ENCODE measurements at places on chromosomes 1 and 21. TPM values are rescaled to one million over a fixed set of nuclear protein-coding genes. Genes with fewer than 3 reads are reported as not detected.

DNA sequence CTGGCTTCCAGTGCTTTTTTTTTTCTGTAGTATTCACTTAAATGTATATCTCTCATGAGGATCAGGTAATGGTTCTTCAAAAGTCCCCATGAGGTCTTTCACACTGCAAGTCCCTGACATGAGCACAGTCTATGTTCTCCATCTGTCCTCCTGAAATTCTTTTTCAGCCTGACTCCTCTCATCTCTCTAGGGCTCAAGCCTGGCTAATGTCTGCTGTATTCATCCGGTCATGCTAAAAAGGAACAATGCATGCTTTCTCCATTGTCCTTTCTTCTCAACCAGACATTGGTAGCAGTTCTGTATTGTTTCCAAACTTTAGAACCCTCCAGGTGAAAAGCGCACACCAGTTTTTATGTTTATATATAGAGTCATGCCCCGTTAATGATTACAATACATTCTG is 368.3 kb upstream of the OLFM3 start:
- H3K36me3 ChIP-seq: no peaks in the 10 kb centered on the region
- no peak overlapping the region for H3K27ac ChIP-seq
- no peak for DNase-seq
- no peak overlapping the region for H3K4me3 ChIP-seq
- H3K4me1 ChIP-seq: no peaks in the 10 kb centered on the region

DNA sequence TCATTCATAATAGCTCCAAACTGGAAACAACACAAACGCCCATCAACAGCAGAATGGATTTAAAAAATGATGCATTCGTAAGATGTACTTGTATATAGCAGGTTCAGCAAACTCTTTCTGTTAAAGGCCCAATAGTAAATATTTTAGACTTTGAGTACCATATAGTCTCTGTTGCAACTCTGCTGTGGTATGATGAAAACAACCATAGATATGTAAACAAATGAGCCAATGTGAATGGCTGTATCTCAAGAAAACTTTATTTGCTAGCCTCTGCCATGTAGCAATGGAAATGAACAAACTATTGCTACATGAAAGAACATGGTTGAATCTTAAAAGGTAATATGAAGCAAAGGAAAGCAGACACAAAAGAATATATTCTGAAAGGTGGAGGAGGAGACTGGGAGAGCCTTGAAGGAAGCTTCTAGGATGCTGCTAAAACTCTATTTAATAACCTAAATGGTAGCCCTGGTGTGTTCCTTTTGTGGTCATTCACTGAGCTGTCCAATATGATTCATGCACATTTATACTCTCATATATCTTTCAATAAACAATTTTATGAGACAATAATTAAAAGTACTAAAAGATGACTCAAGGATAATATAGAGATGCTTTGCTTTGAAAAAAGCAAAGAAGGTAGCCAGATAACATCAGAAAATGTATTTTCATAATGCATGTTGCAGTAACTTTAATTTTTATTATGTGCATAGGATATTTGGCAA is 29.1 kb upstream of the FMO3 start:
- no peak overlapping the region for H3K27ac ChIP-seq
- H3K27me3 ChIP-seq: no peaks in the 10 kb centered on the region
- no peak overlapping the region for H3K4me3 ChIP-seq
- no peaks in the 10 kb centered on the region for H3K36me3 ChIP-seq
- no peaks in the 10 kb centered on the region for H3K4me1 ChIP-seq
- DNase-seq: no peak

DNA sequence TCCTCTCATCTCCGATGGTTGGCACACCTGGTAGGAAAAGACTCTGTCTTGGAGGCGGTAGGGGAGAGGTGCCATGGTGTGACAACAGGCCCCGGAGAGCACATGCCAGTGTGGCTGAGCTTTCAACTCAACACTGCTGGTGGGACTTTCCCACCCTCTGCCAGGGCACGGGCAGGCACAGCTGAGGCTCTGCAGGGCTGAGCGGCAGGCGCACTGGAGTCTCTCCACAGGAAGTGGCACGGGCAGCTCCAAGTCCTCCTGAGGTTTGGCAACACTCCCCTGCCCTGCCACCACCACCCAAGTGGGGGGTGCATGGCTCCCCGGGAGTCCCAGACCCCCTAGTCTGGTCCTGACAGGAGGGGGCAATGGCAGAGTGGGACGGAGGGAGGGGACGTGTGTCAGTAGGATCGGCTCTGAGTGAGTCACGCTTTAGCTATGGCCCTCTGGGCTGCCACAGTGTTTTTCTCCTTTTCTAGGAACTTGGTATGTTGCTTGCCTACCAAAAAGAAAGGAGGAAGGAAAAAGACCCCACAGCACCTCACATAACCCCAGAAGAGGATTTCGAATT is 27.3 kb upstream of the EVA1B start:
- no peaks in the 10 kb centered on the region for H3K4me1 ChIP-seq
- no peak overlapping the region for H3K4me3 ChIP-seq
- no peaks in the 10 kb centered on the region for H3K27me3 ChIP-seq
- H3K36me3 ChIP-seq: peaks cover 33% of the 10 kb centered on the region
- peak overlapping the region; percentile 80 for H3K27ac ChIP-seq
- DNase-seq: peak; percentile 77

GRCh38 chr1:181216591-181216994 is 128.1 kb downstream of the IER5 start:
- H3K36me3 ChIP-seq: no peaks in the 10 kb centered on the region
- DNase-seq: no peak
- H3K27me3 ChIP-seq: no peaks in the 10 kb centered on the region
- no peak overlapping the region for H3K27ac ChIP-seq

DNA sequence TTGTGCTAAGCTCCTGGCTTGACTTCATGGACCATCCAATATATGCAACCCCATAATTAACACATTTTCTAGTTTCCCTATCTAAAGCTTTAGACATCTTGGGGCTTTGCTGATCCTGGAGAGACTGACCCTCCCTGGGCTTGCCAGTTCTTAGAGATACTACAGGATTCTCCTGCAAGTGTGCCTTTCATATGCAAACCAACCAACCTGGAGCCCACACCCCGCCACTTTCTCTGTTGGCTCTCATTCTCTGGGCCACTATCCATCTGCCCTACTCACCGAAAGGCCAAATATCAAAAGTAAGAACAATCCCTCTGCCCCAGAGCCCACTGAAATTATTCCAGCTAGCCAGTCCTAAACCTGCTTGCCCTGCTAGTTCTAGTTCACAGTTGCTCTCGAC is 2.2 kb upstream of the GBP6 start:
- H3K27me3 ChIP-seq: no peaks in the 10 kb centered on the region
- H3K36me3 ChIP-seq: no peaks in the 10 kb centered on the region
- DNase-seq: no peak
- peaks cover 12% of the 10 kb centered on the region for H3K4me1 ChIP-seq

- peak overlapping the region; percentile 90 for H3K27ac ChIP-seq
- no peaks in the 10 kb centered on the region for H3K27me3 ChIP-seq
- H3K4me3 ChIP-seq: no peak overlapping the region
These were observed 1.9 kb upstream of the S100A3 start for GRCh38 chr1:153550827-153551500.

DNA sequence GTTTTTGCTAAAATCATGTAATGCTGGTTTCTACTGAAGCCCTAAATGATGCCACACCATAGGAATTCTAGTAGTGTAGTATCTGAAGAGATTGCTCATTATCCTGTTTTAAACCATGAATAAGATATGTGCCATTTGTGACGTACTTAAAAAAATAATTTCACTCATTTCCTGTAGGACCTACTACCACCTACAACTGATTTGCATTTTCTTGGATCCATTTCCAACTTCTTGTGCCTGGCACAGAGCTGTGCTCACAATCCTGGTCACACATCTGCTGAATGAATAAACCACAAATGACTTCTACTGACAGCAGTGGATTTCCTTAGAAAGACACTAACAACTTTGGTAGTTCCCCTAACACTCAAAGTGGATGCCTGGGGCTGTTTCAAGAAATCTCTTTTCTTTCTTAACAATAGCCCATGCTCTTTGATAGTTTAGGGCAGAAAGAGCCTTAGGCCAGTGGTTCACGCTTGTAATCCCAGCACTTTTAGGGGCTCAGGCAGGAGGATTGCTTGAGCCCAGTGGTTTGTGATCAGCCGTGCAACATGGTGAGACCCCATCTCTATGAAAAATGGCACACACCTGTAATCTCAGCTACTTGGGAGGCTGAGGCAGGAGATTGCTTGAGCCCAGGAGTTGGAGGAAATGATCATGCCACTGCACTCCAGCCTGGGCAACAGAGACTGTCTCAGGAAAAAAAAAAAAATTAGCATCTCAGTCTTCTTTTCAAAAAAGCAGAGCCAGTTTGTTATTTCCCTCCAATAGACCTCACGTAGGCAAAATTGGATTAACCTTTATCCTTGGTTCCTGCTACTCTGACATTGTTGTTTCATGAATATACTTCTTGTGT is 13.0 kb upstream of the BATF3 start:
- no peak overlapping the region for H3K4me3 ChIP-seq
- H3K4me1 ChIP-seq: no peaks in the 10 kb centered on the region
- H3K36me3 ChIP-seq: no peaks in the 10 kb centered on the region

DNA sequence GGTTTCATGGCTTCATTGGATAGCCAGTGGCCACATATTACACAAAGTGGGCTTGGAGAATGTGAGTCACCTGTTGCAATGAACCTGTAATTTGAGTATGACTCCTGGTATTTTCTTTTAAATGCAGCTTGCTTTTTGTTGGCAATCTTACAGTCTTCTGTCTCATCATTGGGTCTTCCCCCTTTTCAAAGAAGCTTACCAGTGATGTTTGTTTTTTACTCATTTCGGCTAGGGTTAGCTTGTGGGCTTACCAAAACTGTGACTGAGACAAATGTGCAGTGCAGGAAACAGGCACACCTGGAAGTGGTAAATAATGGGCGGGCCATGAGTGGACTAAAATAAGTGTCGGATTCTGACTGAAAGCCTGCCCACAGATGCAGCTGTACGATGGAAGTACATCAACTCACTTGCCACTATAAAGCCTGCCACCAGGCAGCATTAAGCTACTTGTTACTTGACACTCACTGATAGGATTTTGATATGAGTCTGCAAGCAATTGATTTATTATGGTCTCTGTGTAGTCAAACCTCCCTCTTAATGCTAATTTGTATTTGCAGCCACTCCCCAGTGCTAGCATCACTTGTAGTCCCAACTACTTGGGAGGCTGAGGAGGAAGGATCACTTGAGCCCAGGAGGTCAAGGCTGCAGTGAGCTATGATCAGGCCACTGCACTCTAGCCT is 4.2 kb downstream of the HHAT start:
- H3K4me3 ChIP-seq: no peak overlapping the region
- no peaks in the 10 kb centered on the region for H3K27me3 ChIP-seq
- no peaks in the 10 kb centered on the region for H3K36me3 ChIP-seq

DNA sequence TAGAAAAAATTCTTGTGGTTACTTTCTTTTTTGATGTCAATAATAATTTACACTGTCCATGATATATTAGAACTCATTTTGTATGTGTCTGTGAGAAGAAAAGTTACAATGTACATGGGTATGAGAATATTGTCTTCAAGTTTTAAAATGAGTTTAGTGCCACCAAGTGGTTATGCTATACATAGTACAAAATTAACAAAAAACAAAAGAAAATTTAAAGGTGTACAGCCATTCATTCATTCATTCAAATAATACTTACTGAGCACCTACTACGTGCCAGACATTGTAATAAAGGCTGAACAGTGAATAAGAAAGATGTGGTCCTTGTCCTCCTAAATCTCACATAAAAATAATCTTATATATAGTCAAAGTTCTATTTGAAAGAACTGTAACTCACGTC is 27.7 kb downstream of the UCHL5 start:
- H3K27ac ChIP-seq: no peak overlapping the region
- H3K27me3 ChIP-seq: no peaks in the 10 kb centered on the region
- H3K4me1 ChIP-seq: no peaks in the 10 kb centered on the region
- no peak overlapping the region for H3K4me3 ChIP-seq
- DNase-seq: no peak
- no peaks in the 10 kb centered on the region for H3K36me3 ChIP-seq

- H3K27me3 ChIP-seq: no peaks in the 10 kb centered on the region
- H3K4me1 ChIP-seq: no peaks in the 10 kb centered on the region
- no peak for DNase-seq
These were observed 68.3 kb downstream of the KIF26B start for GRCh38 chr1:245222931-245223595.

DNA sequence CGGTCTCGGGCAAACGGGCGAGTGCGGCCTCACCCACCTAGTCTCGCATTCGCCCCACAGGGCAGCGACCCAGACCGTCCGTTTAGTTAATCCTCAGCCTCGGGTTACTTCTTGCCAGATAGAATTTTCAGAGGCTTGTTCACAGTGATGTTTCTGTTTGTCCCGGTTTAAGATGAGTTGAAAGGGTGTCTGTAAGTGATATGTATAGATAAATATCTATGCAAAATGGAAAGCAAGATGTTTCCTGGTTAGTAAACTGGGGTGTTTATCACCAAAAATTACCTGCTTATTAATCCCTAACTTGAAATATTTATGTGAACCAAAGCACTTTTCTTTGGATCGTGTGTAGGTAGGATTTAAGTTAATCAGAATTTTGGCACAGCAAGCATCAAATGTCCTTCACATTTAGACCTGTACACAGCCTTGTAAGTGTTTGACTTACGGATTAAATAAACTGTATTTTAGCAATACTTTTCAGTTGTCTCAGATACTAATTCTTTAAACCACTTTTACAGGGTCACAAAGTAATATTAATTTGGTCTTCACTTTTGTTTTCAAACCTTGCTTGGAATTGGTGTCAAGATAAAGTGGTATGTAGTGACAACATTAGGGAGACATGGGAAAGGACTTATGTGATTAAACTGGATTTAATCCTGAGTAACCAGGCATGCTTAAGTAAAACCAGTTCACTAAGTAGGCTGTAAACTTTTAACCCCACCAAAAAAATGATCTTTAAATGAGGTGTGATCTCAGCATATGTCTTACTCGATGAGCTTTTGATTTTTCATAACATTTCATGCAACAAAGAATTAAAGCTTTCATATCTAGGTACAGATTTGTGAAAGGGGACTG is 914 bp downstream of the ZNF326 start:
- H3K27me3 ChIP-seq: no peaks in the 10 kb centered on the region
- peak overlapping the region; percentile 75 for H3K4me3 ChIP-seq
- DNase-seq: no peak
- H3K36me3 ChIP-seq: peaks cover 6% of the 10 kb centered on the region

- DNase-seq: no peak
- H3K36me3 ChIP-seq: no peaks in the 10 kb centered on the region
- H3K4me1 ChIP-seq: no peaks in the 10 kb centered on the region
These were observed 151.5 kb downstream of the SMYD3 start for GRCh38 chr1:246355411-246356230.

GRCh38 chr1:3510956-3511250 is 56.4 kb downstream of the ARHGEF16 start:
- H3K4me3 ChIP-seq: no peak overlapping the region
- no peaks in the 10 kb centered on the region for H3K27me3 ChIP-seq
- H3K36me3 ChIP-seq: no peaks in the 10 kb centered on the region
- no peaks in the 10 kb centered on the region for H3K4me1 ChIP-seq
- no peak for DNase-seq

GRCh38 chr1:167695147-167695546 is 26.6 kb upstream of the MPZL1 start:
- H3K4me1 ChIP-seq: no peaks in the 10 kb centered on the region
- no peak overlapping the region for H3K4me3 ChIP-seq
- no peaks in the 10 kb centered on the region for H3K27me3 ChIP-seq
- no peak overlapping the region for H3K27ac ChIP-seq

GRCh38 chr1:86541859-86542258 is 5.0 kb upstream of the CLCA4 start:
- H3K27me3 ChIP-seq: no peaks in the 10 kb centered on the region
- H3K27ac ChIP-seq: no peak overlapping the region
- H3K4me3 ChIP-seq: no peak overlapping the region
- H3K4me1 ChIP-seq: no peaks in the 10 kb centered on the region
- H3K36me3 ChIP-seq: no peaks in the 10 kb centered on the region

Gene GNG5
- 73.1 TPM for total RNA-seq

Gene SELP
- 1.8 TPM for total RNA-seq

Gene PHTF1
- total RNA-seq: 22.7 TPM

Gene FHAD1
- total RNA-seq: 1.1 TPM

Gene GMEB1
- 6.8 TPM for total RNA-seq

Gene SPSB1
- total RNA-seq: 18.2 TPM

Gene PROK1
- total RNA-seq: not detected

Gene MYBPH
- not detected for total RNA-seq

Measured in sigmoid colon (tissue), 7 donors.